Stimulated activated CD4-positive, alpha-beta T cell treated with anti-CD3 and anti-CD28 coated beads, Interleukin-4, amount 100 ng/mL, for 1 hour (primary cell): ENCODE measurements at places on chromosomes 2 and 18.

DNA sequence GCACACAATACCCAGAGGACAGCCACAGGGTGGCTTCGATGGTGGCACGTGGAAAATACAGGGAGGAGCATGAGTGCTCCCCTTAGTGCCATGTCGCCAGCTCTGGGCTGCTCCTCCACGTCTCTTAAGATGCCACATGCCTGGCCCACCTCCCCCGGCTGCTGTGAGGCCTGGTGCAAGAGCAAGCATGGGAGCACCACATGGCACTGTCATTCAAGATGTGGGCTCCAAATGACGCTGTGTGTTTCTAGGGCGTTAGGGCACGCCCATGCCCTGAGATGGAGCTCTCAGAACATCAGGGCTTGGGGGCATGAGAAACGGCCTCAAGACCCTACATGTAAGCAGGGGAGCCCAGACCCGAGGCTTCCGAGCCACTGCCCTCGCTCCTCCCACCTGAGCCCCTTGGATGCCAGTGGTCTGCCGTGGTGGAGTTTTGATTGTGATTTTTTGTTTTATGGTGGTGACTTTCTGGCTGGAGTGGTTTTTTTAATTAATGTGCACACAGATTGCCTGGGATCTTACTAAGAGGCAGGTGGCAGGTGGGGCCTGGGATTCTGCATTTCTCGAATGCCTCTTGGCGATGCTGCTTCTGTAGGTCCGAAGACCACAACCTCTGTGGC lies 239.3 kb downstream of the GBX2 start:
- DNase-seq, result no peak

DNA sequence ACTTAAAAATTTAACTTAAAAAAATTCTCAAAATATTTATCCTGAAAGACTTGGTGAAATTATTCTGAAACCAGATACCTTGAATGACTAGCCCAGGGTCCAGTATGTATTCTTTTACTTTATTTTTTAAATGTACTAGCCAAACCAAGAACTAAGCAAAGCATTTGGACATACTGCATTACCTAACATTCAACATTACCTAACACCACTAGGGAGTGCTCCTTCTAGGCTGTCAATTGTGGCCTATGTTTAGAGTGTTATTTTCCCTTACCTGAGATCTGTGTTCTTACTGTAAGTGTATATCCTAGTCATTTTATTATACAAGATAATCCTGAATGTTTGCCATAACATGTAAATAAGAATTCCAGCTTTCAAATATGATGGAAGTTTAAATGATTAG lies 496.6 kb downstream of the PTPRM start:
- no peak for DNase-seq

DNA sequence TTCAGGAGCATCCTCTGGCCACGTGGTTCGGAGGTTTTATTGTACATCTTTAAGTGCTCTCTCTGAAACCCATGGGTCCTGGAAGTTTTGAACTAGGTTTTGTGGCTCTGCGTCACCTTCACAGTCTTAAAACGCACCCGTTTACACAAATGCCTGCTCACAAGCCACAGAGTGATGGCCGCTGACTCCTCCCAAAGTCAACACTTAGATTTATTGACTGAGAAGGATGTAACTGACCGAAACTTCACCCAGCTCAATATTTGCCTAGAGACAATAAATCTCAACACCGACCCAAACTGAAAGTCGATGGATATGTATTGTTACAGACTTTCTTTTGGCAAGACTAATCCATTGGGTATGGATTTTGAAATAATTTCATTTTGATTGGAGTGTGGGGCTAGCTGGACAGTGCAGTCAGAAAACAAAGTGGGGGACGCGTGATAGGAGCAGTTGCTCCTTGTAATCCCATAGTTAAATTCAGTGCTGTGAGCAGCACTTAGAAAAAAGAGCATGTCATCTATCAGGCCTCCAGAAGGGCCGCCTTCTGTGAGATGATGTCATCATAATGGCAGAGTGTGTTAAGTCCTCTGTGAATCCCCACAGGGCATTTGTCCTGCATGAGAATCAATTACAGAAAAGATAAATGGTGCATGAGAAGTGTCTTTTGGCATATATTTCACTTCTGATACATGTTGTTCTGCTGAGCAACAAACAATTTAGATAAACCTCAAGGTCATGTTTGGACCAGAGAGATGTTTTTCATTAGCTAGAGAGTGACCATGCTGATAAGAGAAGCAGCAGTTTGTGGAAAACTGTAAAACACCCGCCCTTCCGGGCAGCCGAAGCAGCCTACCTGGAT lies 183.7 kb downstream of the INO80D start:
- no peak for DNase-seq

- no peak for DNase-seq
Observed at GRCh38 chr18:37156330-37156942, 327.5 kb downstream of the KIAA1328 start.

GRCh38 chr2:213162516-213163118 lies 11.2 kb upstream of the IKZF2 start:
- no peak for DNase-seq

- no peak for DNase-seq
Observed at GRCh38 chr2:48479915-48480314, 50.0 kb upstream of the STON1 start.

- no peak for DNase-seq
Observed at GRCh38 chr2:134153294-134153880, 100.5 kb upstream of the MGAT5 start.

DNA sequence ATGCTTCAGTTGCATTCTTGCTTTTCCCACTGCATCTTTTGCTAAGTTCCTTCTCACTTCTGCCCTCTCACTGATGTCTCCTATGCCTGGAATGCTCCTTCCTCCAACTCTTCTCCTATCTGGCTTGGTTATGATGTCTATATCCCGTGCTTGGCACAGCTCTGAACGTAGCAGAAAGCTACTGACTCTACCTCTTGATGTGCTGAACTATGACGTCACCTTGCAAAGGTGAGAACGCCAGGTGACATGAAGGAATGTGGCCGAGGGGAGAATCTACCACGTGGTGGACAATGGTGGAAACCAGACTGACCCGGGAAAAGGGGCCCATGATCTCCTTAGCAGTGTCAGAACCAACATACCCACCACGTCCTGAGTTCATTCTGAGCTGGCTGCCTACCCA lies 209.7 kb downstream of the SH3BP4 start:
- no peak for DNase-seq

DNA sequence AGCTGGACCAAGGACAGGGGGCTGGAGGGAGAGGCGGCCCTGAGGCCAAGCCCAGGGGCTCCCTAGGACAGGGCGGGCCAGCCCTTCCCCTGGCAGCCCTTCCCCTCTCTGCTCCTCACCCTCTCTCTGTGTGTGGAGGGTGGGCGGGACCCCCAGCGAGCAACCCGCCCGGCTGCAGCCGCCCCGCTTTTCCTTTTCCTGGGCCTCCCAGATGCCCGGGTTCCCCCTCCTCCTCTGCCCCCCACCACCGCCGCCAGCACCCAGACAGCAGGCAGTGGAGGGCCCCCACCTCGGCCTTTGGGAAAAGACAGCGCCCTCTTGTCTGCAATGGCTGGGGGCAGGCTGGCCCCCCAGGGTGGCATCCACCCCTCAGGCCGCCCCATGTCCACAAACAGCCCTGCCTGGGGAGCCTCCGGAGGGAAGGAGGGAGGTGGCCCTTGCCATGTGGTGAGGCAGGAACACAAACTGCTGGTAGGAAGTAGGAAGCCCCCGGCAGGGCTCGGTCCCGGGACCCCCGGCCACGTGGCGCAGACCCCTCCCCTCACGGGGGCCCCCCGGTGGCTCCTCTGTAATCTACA lies 135.1 kb upstream of the CTDP1 start:
- no peak for DNase-seq

- DNase-seq, result no peak
Observed at GRCh38 chr2:77962943-77963342, 440.8 kb upstream of the LRRTM4 start.

DNA sequence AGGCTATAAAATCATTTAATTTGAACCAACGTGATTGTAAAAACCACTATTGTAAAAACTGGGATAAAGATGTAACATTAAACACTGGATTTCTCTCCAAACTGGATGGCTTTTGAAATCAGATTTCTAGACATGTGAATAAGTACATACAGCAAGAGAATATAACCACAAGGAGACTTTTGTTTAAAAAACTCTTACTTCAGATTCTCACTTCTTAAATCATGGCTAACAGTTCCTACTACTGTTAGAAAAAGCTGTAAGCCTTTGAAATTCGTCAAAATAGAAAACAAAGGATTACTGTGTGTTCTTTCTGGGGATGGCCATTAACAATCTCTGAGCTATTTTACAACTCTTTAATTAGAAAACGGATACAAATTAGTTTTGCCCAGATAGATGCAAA lies 39.4 kb upstream of the SH3BP4 start:
- no peak for DNase-seq
